Stimulated activated CD4-positive, alpha-beta T cell treated with anti-CD3 and anti-CD28 coated beads, Interleukin-15, amount 100 ng/mL, for 1 hour (primary cell): ENCODE measurements at places on chromosomes 16 and 17.

- peak; percentile 15 for DNase-seq
Observed at GRCh38 chr16:3235856-3236669, 1.1 kb upstream of the ZNF200 start.

DNA sequence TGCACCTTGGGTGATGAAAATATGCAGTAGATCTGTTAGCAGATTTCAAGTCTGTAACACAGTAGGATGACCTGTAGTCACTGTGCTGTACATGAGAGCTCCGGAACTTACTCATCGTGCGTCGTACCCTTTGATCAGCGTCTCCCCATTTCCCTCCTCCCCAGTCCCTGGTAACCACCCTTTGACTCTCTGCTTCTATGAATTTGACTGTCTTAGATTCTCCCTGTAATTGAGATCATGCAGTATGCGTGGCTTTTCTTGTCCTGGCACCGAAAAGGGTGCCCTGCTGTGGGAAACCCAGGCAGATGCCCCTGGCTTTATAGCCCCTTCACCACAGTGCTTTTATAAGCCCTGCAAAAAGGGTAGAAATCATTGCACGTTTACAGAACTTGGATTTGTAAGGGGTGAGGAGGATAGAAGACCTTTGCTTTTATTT lies 20.5 kb downstream of the CLEC16A start:
- peak; percentile 40 for DNase-seq

GRCh38 chr16:88503771-88504488 lies 50.9 kb downstream of the ZFPM1 start:
- DNase-seq, result no peak

- DNase-seq, result no peak
Observed at GRCh38 chr16:28935346-28935745, 3.6 kb downstream of the CD19 start.

DNA sequence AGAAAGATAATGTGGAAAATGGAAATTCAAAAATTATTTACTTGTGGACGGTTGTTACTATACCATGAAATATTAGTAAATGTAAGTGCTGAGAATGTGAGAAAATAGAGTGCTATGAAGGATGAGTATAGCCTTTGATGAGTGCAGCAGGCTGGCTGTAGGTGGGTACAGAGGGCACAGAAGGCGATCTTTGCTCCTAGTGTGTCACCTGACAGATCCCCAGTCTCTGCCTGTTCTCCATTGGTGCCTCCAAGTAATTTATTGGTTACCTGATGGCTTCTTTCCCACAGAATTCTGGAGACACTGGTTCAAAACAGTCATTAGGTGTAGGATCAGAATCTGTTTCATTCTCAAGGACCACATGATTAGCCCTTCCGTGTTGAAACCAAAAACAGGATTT lies 28.9 kb downstream of the ABCA9 start:
- DNase-seq, result no peak

- DNase-seq, result no peak
Observed at GRCh38 chr16:9706217-9706836, 475.9 kb downstream of the GRIN2A start.

GRCh38 chr17:75783069-75783783 lies 1.4 kb upstream of the UNK start:
- DNase-seq, result no peak

- DNase-seq, result peak; percentile 37
Observed at GRCh38 chr17:42531455-42532354, 4.3 kb upstream of the NAGLU start.

- no peak for DNase-seq
Observed at GRCh38 chr17:78605886-78606285, 28.7 kb upstream of the DNAH17 start.

DNA sequence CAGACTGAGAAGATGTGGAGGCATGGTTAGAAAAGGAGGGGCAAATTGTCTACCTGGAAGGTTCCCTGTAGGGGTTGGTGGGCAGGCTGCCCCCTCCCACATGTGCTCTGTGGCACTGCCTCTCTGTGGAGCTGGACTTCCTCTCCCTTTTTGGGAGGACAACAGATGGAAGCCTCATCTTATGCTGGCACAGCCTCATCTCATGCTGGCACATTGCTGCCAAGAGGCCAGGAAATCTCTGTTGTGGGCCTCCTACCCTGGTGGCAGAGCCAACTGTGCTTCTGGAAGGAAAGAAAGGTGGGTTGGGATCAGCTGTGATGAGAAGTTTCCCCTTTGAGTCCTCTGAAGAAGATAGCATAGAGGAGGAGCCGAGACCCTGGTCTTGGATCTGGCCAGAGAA lies 19.7 kb upstream of the BRD7 start:
- DNase-seq, result no peak

- no peak for DNase-seq
Observed at GRCh38 chr16:84897911-84898377, 78.2 kb downstream of the CRISPLD2 start.
